ENCODE measurements at places on chromosomes 1 and 21. TPM values are rescaled to one million over a fixed set of nuclear protein-coding genes. Genes with fewer than 3 reads are reported as not detected.

- no peaks in the 10 kb centered on the region for H3K4me1 ChIP-seq
- DNase-seq = no peak
- H3K36me3 ChIP-seq = no peaks in the 10 kb centered on the region
- H3K27me3 ChIP-seq = no peaks in the 10 kb centered on the region
- H3K27ac ChIP-seq = no peak within 1 kb of the TSS
Measured at GRCh38 chr1:203186446-203187303, at the start of gene CHI3L1. Gene CHI3L1, minus strand, starts transcription at chr1:203186704. Its CDS starts 81 bp downstream, at chr1:203186623.

DNA sequence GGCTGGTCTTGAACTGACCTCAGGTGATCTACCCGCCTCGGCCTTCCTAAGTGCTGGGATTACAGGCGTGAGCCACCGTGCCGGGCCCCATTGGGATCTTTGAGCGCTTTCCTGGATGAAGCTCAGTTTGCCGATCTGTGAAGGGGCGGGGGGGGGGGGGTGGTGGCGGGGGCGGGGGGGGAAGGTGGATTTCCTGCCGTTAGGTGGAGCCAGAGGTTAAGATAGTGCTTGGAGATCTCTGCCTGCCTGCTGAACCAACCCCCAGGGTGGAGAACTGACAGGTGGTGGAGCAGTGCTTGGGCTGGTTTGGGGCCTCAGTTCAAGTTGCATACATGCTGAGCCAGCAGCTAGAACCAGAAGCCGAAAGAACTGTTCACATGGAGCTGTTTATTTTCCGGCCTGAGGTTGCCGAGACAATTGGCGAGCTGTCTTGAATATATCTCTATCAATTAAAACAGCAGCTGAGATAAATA is 1.7 kb downstream of the TMCC2 start:
- no peak overlapping the region for H3K27ac ChIP-seq
- H3K27me3 ChIP-seq = no peaks in the 10 kb centered on the region
- DNase-seq = peak; percentile 53
- H3K4me1 ChIP-seq = no peaks in the 10 kb centered on the region
- peak overlapping the region; percentile 76 for H3K4me3 ChIP-seq

Gene CDA
- total RNA-seq = 5.9 TPM

Gene UBE2J2
- total RNA-seq = 51.0 TPM

Gene NFASC
- 55.4 TPM for total RNA-seq
